ENCODE measurements at places on chromosomes 13 and 19.

DNA sequence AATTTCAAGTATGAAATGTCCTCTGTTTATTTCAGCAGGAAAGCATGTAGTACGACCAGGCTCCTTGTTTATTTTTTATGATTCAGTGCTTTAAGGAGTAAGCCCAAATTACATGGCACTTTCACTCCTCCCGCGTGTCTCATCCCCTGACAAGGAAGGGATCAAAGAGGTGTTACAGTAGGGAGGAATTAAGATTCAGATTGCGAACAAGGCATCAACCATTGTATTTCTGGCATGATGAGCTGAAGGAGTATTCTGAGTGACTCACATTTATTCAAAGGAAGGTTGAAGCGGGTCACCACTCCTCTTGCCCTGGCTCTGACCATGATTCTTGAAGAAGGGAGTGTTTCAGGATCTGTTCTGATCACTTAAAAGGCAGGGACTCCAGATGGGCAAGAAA lies 46.1 kb upstream of the CNMD start:
- DNase-seq: no peak

DNA sequence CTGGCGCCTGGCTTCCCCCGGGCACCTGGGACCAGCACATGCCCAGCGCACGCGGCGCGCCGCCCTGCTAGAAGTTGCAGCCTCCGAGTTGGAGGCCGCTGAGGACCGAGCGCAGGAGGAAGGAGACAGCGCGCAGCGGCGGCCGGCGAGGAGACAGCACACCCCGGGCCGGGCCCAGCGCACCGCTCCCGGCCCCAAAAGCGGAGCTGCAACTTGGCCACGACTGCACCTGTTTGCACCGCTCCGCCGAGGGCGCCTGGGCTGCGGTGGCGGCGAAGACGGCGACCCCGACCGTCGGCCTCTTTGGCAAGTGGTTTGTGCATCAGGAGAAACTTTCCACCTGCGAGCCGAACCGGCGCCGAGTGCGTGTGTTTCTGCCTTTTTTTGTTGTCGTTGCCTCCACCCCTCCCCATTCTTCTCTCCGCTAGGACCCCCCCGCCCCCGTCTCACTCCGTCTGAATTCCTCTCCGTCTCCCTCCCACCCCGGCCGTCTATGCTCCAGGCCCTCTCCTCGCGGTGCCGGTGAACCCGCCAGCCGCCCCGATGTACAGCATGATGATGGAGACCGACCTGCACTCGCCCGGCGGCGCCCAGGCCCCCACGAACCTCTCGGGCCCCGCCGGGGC lies at the start of gene SOX1:
Gene SOX1, plus strand, starts transcription at position 34 of the 626 bp plus-strand sequence. Its CDS starts 510 bp downstream, at position 544.
- peak; percentile 70 for DNase-seq

DNA sequence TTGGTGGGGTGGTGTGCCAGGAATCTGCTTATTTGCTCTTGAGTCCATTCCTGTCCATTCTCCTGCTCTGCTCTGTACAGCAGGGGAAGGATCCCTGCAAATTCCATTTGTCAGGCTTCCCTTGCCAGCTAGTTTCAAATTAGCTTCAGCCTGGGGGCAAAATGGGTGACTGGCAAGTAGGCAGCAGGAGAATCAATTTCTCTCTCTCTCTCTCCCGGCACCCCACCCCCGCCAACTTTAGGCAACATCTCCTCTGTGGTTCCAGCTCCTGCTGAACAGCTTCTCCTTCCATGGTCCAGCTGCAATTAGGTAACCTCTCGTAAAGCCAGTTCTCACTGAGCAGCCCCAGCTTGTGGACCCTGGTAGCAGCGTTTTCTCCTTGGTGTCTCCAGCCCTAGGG lies 6.7 kb upstream of the MYCBP2 start:
- no peak for DNase-seq

DNA sequence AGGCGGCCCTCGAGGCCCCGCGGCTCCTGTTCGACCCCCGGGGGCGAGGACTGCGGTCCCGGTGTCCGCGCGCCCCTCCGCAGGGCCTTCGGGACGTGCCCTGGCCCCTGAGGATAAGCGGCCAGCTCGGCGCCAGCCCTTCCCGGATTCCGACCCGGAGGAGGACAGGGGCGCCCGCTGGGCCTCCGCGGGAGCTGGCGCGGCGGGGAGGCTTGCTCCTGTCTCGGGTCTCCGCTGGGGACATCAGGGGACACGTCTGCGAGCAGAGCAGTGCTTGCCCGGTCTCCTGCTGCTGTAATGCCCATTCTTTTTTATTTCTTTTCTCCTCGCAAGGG lies 829 bp downstream of the B3GLCT start:
- peak; percentile 24 for DNase-seq

- DNase-seq: peak; percentile 17
Observed at GRCh38 chr13:100673713-100674571, 653 bp downstream of the TMTC4 start.

GRCh38 chr19:51637362-51637978 lies 7.3 kb upstream of the SIGLEC5 start:
- no peak for DNase-seq

DNA sequence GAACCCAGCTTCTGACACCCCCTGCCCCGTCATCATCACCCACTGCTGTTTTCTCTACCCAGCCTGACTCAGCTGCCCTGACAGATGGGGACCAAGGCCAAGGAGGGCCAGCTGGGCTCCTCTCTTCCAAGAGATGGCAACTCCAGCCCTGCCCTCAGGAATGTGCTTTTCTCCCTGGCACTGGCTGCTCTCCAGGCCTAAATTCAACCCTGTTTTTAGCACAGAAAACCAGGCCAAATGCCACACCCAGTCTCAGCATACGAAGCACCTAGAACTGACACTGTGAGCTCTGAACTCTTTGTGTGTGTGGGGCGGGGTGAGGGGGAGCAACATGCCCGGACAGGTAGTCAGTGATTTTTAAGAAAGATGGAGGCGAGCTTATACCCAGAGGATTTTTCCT lies 23.4 kb upstream of the IGFL1 start:
- DNase-seq: peak; percentile 30

DNA sequence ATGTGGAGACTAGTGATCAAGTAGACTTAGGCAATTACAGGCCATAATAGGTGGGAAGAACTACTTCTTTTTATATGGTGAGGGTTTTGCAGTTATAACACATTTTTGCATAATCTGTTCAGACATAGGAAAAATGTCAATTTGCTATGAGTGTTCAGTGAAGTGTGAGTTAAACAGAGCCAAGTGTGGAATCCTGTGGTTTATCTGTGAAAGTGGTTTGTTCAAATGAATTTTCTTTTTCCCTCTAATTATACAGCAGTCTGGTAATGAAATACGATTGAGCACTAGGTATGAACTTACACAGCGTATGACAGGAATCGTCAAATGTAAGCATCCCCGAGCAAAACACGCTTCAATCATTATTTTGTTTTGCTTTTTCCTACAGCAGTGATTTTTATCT lies 178.3 kb downstream of the STK24 start:
- no peak for DNase-seq

DNA sequence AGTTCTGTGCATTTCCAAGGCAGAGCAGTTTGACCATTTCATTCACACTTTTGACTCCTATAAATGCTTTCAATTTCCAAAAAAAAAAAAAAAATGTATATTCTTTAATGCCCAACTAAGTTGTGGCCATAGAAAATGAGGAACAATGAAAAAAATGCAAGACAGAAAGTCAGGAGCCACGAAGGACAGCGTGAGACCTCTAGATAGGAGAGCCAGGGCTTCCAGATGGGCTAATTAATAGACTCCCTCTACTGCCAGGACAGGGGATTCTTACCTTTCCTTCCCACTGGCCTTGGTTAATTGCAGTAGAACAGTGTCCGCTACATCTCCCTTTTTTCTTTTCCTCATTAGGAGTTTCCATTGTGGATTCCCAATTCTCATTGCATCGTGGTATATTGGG lies 8.6 kb downstream of the FPR3 start:
- DNase-seq: no peak

DNA sequence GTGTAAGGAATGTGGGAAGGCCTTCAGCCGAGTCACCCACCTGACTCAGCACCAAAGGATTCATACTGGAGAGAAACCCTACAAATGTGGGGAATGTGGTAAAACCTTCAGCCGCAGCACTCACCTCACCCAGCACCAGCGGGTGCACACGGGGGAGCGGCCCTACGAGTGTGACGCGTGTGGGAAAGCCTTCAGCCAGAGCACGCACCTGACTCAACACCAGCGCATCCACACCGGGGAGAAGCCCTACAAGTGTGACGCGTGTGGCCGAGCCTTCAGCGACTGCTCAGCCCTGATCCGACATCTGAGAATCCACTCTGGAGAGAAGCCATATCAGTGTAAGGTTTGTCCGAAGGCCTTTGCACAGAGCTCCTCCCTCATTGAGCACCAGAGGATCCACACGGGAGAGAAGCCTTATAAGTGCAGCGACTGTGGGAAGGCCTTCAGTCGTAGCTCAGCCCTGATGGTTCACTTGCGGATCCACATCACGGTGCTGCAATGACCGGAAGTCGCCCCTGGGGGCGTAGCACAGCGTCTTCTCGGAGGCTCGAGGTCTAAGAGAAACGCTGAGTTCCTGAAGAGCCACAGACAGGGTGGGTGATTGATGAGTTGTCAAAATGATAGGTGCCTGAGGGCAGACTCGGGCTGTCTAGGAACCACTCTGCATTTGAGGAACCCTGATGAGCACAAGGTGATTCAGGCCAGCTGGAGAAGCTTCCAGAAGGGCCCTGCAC lies 12.2 kb downstream of the ZSCAN22 start:
- DNase-seq: no peak

- DNase-seq: no peak
Observed at GRCh38 chr19:16384688-16385087, 60.1 kb downstream of the KLF2 start.

- DNase-seq: no peak
Observed at GRCh38 chr13:103757361-103757760, 691.1 kb upstream of the SLC10A2 start.

DNA sequence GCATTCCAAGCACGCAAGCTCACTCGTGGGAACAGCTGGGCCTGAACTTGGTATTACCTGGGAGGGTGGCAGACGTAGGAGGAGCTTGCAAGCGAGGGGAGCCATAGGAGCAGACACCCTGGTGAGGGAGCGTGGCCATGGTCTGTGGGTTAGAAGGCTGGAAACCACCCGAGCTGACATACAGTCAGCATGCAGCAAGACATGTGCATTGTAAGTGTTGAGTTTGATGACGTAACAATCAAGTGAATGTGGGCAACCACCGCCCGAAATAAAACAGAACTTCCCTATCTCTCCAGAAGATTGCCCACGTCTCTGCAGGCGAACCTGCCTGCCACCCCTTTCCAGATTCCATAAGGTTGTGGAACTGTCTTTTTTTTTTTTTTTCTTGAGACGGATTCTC lies 26.8 kb downstream of the UBXN6 start:
- no peak for DNase-seq

GRCh38 chr13:27440408-27440807 lies 10.0 kb downstream of the MTIF3 start:
- DNase-seq: no peak

DNA sequence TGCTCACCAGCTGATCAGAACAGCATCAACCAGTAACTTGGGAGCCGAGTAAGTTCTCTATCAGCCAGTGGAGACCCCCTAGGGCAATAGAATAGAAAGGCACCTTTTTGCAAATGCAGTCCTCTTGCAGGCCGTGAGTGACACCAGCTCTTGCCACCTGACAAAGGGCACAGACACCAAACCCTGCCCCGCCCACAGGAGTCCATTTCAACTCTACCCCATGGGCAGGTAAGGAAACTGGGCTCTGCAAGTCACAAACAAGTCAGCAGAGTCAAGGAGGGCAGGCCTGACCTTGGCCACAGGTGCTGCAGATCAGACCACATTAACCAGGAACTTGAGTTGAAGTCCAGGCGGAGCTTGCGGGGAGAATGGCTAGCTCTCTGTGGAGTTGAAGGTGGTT lies 77.4 kb upstream of the SPATA13 start:
- DNase-seq: no peak

GRCh38 chr13:110617321-110618072 lies 2.2 kb downstream of the NAXD start:
- no peak for DNase-seq

DNA sequence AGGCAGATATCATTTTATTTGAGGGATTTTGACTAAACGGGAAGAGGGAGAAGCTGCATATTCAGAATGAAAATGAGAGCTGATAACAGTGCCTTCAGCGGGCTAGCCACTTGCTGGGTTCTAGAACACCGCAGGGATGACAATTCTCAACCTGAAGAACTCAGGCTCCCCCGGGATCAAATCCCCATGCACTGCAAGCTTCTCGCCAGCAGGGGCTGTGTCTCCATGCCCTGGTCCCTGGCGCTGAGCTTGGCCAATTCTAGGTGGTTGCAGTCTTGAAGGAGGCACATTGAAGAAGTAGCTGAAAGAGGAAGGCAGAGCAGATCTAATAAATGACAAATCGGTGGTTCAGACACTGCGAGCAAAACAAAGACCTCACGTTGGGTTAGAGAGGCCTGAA lies 128.7 kb downstream of the UQCRFS1 start:
- DNase-seq: no peak

DNA sequence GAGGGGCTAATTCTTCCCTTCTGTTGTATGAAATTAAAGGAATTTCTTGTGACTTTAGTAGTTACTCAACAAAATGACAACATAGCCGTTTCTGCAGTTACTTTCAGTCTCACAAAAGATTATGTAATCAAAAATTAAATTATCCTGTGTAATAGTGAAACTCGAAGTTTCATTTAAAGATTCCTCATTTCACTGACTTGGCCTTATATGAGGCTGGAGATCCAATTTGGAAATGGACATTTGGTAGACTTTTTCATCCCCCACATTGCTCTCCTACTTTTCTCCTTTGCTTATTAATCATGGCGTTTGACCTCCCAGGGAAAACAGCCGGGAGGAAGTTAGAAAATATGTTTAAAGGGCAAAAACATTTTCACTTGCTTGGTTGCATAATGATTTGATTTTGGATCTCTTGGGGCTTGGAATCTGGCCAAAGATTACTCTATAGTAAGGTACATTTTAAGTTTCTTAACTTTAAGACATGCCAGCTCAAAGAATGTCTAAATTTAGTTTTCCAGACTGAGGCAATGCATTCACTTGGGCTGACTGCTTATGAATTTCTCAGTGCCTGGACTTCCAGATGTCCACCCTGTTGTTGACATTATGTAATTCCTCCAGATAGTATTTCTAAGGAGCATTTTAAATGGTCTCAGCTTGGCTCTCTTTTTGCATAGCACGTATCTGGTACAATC lies 1364.9 kb upstream of the MIR17HG start:
- no peak for DNase-seq

DNA sequence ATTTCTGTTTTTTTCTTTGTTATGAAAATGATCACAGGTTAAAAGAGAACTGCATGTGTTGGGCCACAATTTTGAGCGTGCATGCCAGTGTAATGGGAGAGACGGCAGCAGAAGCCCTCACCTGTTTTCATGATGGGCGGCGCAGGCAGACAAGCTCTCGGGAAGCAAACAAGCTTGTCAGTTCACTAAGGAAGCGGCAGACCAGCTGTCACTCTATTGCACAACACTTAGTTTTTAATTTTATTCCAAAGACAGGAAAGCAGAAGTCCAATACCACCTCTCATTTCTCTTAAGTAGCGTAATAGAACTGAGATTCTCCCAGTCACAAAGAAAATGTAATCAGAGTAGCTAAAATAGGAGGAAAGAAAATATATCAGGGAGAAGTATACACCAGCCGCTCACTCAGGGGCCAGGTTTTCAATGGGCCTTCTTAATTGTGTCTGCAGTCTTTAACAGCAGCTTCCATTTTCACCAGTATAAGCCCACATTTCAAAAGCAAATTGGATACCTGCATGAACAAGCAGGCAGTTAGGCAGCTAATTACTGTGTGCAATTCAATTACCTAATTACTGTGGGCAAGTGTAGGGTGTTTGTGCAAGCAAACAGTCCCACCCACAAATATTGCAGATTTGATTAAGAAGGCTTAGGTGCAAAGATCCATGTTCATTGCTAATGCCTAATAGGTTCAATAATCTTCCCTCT lies 711.4 kb downstream of the DIAPH3 start:
- peak; percentile 98 for DNase-seq

Measured in NCI-H1105 treated with DMSO at 0.1 percent for 48 hours (cell line).